ENCODE measurements at places on chromosomes 11 and 22. TPM values are rescaled to one million over a fixed set of nuclear protein-coding genes. Genes with fewer than 3 reads are reported as not detected.

- DNase-seq, result no peak
These were observed 19.6 kb downstream of the MYRF start for GRCh38 chr11:61771985-61772455.

The BEST1 gene
- 11.6 TPM for total RNA-seq

GRCh38 chr22:30427871-30428270 lies 2.3 kb downstream of the MTFP1 start:
- no peak for DNase-seq

DNA sequence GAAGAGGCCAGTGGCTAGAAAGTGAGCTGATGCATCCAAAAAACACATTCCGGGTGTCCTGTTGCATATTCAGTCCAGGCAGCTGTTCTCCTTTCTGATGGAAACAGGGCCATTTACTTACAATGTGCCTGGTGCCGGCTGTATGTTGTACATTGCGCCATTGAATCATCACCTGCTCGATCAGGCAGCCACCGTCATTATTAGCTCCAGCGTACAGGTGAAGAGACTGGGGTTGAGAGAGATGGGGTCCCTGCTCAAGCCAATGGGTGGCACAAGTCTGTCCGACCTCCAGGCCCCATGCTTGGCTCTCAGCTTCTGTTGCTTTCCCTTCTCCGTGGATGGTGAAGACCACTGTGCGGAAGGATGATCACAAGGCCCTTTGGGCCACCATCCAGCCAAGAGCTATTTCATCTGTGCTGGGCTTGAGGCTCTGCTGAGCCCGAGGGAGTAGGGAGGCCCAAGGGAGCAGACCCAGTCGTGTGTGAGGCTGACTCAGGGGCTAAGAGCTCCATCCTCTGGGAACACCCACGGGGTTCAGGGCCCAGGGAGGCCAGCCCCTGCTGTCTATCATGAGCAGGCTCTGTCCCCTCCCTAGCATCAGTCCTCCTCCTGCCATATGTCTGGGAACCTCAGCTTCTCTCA lies 20.7 kb upstream of the EMID1 start:
- DNase-seq, result no peak

DNA sequence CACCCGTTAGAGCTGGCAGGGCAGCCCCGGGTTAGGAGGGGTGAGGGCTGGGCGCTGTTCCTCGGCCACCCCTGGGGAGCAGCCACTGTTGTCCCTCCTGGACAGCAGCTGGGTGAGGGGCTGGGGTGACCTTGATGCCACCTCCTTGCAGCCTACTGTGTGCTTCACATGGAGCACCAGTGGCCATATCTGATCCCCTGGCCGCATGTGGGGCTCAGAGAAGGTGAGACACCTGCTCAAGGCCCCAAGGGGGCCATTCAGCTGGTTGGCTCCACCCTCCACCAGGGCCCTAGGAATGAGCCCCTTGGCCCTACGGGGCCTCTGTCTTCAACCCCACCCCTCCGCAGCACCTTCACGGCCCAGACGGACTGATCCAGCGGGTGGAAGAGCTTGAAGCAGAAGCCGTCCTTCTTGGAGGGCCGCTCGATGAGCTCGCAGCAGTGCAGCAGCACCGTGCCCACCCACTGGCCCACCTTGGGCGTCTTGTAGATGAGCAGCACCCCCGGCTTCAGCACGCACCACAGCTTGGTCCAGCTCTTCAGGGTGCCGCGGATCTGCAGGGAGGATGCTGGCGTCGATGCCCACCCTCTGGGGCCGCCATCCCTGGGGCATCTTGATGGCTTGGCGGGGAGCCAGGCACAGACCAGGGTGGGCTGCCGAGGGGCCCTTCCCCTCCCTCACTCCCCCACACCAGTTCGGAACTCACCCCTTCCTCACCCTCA lies 44.9 kb downstream of the OSBPL5 start:
- DNase-seq, result peak; percentile 17

- no peak for DNase-seq
These were observed 1.2 kb upstream of the ARFGAP2 start for GRCh38 chr11:47177846-47178245.

The OR2D2 gene
- not detected for total RNA-seq

- DNase-seq, result no peak
These were observed 453.7 kb downstream of the INSC start for GRCh38 chr11:15568440-15568839.

DNA sequence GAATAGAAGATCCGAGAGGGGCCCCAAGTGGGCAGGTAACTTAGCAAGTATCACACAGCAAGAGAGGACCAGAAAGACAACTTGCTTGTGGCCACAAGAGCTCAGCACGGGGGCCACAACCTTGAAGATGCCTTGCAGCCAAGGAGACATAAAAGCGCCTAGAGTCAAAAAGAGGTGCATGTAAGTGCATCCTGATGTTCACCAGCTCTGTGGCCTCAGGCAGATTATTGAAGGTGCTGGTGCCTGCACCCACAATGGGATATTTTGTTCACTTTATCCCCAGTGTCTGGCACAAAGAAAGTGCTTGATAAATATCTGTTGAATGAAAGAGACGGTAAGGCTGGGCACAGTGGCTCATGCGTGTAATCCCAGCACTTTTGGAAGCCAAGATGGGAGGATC lies 106.0 kb upstream of the ASPHD2 start:
- DNase-seq, result no peak

The OR4D5 gene
- total RNA-seq, result not detected

GRCh38 chr11:34478845-34479663 lies 34.5 kb downstream of the ELF5 start:
- DNase-seq, result no peak
